ENCODE measurements at places on chromosomes 2 and 18.

DNA sequence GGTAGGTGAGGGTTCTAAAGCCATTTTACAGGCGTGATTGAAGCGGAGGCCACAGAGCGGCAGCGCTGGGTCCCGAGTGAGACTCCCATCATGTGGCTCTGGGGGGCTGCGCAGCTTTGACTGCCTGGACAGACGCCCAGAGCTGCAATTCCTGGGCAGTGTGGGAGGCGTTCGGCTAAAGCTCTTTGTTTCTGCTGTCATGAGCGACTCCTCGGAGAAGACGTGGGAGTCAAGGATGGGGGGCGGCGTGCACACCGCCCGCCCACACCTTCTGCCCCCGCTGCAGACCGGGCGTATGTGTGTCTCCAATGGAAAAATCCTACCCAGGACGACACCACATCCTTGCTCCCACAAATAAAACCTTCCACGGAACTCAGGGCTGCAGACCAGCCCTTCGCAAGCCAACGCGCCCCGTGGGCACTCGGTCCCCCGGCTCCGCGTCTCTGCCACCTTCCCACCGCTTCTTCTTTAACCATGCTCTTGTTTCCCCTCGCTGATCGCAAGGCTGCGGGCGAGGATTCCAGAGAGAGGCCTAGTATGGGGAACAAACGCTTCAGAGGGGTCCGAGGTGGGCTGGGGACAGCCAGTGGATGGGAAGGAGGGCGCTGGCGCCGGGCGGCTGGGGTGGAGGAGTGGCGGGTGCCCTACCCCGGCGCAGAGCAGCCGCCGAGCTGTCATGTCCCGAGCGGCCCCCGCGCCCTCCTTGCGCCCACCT, 680 bp upstream of the LBH start:
- no peak for DNase-seq

- DNase-seq: no peak
Observed at GRCh38 chr2:33180915-33181314, 234.2 kb downstream of the LTBP1 start.

GRCh38 chr2:113212245-113213060, 38.7 kb downstream of the PSD4 start:
- no peak for DNase-seq

DNA sequence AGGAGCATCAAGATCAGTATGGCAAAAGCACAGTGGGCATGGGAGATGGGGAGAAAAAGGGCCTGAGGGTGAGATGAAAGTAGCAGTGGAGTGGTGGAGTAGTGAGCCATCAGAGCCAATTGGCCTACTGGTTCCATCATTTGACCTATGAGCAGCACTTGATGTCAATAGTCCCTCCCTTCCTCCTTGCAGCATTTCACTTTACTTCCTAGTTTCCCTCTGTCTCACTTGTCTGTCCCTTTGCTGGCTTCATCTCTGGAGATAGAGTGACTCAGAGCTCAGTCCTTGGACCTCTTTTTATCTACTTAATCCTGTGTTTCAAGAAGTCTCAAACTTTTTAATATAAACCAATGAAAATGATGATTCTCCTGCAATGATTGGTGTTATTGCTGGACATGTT, 32.1 kb downstream of the FBXO48 start:
- no peak for DNase-seq

DNA sequence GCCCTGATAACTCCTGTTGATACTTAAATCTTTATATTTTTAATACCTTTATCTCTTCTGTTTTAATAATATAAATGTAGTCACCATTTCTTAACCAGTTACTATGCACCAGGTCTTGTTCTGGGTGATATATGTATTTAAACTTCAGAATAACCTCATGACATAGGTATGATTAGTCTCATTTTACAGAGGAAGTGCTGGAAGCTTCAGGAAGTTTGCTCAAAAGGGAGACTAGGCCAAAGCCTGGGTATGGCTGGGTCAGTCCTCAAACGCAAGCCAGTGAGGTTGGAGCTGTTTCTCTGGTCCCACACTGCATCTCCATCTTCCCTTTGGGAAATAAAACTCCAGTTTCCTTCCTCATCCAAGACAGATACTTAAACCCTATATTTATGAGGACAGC, 204.7 kb upstream of the TANK start:
- no peak for DNase-seq

GRCh38 chr18:13823707-13824395, at the start of gene MC5R:
Gene MC5R, plus strand, starts transcription at chr18:13824149. Its CDS starts 1,617 bp downstream, at chr18:13825766.
- peak; percentile 26 for DNase-seq

- DNase-seq: no peak
Observed at GRCh38 chr2:144003460-144004075, 516.4 kb downstream of the ZEB2 start.

DNA sequence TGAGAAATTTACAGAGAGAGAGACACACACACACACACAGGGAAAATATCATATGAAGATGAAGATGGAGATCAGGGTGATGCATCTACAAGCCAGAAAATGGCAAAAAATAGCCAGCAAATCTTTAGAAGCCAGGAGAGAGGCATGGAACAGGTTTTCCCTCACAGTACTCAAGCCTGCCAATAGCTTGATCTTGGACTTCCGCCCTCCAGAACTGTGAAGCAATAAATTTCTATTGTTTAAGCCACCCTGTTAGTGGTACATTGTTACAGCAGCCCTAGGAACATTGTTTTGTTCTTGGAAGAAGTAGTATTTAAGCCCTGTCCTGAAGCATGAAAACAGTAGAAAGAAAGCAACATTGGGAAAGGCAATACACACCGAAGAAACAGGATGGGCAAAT, 292.0 kb upstream of the LRP1B start:
- DNase-seq: no peak

- no peak for DNase-seq
Observed at GRCh38 chr18:60027397-60027796, 127.6 kb downstream of the PMAIP1 start.

- DNase-seq: no peak
Observed at GRCh38 chr2:199485732-199486335, 28.1 kb upstream of the SATB2 start.

DNA sequence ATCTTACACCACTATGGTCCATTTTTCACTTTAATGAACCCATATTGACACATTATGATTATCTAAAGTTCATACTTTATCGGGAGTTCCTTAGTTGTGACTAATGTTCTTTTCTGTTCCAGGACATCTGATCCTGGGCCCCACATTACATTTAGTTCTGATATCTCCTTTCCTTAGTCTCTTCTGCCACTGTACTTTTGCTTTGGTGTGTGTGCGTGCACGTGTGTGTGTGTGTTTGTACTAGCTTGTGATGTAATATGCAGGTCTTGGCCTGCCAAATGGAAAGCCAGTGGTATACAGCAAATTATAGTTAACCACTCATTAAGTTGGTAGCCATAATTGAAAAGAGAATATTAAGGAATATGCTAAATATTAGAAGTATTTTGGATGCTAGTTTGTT, 88.0 kb downstream of the CDC42EP3 start:
- no peak for DNase-seq

DNA sequence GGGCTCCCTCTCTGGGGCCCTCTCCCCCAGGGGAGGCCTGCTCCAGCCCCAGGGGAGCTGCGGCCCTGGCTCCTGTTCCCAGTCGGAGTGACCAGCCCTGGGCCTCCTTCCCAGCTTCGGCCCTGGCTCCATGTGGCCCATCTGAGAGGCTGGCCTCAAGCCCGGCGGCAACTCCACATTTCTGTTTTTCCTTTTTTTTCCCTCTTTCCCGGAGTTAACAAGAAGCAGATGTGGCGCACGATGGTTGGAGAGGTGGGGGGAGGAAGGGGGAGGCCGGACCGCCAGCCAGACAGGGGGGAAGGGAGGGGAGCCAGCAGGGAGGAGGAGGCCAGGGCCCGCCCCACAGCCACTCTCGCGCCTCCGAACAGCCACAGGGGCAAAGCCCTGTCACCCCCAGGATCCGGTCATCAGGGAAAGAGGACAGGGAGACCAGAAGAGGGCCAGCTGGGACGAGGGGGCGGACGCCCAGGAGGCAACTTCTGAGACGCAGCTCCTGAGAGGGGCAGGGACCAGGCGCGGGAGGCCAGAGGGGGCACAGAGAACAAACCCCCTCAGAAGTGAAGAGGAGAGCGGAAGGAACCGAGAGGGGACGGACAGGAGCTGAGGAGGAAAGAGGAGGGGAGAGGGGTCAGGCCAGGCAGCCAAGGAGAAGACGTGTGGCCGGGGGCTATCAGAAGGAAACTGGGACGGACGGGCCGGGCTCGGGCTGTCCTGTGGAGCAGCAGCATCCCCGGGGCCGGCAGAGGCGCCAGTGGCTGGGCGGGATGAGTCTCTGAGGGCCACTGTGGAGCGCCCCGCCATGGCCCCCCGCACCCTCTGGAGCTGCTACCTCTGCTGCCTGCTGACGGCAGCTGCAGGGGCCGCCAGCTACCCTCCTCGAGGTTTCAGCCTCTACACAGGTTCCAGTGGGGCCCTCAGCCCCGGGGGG, at the start of gene EMILIN1:
Gene EMILIN1 (plus strand): TSS at position 349 of the 928 bp plus-strand sequence. CDS start 451 bp downstream, at position 800.
- DNase-seq: peak; percentile 55

DNA sequence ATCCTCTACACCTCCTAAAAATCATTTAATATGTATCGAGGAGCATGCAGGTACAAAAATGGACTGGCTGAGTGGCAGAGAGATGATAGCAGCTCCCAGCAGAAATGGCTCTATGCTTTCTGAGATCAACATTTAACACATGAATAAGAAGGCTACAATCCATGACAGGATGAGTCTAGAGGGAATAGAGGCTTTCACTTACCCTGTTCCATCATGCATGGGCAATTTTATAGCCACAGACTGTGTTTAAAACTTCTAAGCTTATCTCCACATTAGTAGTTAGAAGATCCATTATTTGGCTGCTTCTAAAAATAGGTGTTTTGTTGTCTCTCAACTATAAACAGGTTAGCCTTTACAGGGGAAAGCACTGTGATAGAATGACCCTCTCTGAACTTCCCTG, 149.1 kb upstream of the ARHGAP28 start:
- DNase-seq: no peak

- DNase-seq: no peak
Observed at GRCh38 chr2:10819714-10820314, 7.2 kb upstream of the PDIA6 start.

GRCh38 chr2:76679025-76679396, 843.2 kb downstream of the LRRTM4 start:
- DNase-seq: no peak

GRCh38 chr2:120206022-120206581, 17.1 kb downstream of the TMEM185B start:
- DNase-seq: no peak

DNA sequence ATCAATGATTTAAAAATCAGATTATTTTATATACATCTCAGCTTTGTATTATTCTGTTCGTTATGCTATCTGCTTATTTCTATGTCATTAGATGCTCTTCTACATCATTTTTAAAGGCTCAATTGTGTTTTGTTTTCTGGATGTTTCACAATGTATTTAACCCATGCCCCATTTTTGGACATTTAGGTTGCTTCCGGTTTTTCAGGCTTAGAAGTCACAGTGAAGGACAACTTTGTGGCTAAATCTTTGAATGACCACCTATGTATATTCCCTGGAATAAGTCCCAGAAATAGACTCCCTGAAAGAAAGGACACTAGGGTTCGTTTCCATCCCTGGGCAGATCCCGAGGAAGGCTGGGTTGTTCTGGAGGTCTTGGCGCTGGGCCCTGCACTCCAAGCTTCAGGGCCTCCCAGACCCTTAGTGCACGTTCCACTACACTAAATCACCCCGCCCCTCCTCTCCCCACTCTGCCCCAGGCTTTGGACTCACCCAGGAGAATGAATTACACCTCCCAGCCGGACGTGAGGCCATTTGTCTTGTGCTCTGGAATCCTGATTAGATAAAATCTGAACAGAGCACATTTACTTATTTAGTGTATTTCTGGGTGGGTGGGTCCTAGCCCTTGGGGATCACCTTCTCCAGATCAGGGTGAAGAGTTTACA, 188.2 kb downstream of the ZFP36L2 start:
- no peak for DNase-seq

DNA sequence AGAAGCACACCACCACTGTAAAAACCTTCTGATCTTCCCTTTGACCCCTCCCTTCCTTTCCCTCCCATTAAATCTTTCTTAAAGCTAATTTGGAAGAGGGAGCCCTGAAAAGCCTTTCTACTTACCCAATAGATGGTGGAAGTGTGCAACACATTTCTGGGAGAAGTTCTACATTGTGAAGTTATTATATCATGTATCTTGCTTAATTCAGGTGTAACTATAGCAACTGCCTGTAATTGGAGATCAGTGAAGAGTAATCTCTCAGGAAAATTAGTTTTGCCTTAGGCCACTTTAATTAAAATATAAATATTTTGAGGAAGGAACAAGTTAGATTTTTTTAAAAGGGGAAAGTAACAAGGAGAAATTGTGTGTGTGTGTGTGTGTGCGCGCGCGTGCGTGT, 266.0 kb downstream of the SH3BP4 start:
- no peak for DNase-seq

DNA sequence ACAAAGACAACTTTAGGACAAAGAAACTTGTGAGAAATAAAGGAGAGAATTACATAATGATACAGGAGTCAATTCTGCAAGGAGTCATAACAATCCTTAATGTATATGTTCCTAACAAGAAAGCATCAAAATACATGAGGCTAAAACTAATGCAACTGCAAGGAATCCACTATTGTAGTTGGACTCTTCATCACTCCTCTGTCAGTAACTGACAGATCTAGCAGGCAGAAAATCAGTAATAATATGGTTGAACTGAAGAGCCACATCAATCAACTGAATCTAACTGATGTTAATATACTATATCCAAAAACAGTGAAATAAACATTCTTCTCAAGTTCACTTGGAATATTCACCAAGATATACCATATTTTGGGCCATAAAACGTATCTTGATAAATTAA, 1806.4 kb upstream of the CELF4 start:
- no peak for DNase-seq

- DNase-seq: no peak
Observed at GRCh38 chr2:217045700-217046475, 186.0 kb upstream of the TNP1 start.

- DNase-seq: no peak
Observed at GRCh38 chr2:173441222-173441621, 86.5 kb downstream of the CDCA7 start.

Data from caudate nucleus (tissue), 63 donors.